T follicular helper cell (primary cell): ENCODE measurements at places on chromosomes 4 and X.

- peak; percentile 46 for DNase-seq
These were observed 23.5 kb downstream of the TLR10 start for GRCh38 chr4:38759113-38759789.

- no peak for DNase-seq
These were observed 37.1 kb upstream of the SETD7 start for GRCh38 chr4:139593091-139593564.

GRCh38 chrX:134725103-134725690 is 66.9 kb upstream of the PLAC1 start:
- no peak for DNase-seq

DNA sequence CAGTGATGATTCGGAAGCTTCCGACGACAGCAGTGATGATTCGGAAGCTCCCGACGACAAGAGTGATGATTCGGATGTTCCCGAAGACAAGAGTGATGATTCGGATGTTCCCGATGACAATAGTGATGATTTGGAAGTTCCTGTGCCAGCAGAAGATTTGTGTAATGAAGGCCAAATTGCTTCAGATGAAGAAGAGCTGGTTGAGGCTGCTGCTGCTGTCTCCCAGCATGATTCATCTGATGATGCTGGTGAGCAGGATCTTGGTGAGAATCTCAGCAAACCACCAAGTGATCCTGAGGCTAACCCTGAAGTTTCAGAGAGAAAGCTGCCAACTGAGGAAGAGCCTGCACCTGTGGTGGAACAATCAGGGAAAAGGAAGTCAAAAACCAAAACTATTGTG is 14.2 kb downstream of the CXCR3 start:
- DNase-seq, result no peak

- no peak for DNase-seq
These were observed 60.9 kb upstream of the IL13RA1 start for GRCh38 chrX:118666521-118666920.

DNA sequence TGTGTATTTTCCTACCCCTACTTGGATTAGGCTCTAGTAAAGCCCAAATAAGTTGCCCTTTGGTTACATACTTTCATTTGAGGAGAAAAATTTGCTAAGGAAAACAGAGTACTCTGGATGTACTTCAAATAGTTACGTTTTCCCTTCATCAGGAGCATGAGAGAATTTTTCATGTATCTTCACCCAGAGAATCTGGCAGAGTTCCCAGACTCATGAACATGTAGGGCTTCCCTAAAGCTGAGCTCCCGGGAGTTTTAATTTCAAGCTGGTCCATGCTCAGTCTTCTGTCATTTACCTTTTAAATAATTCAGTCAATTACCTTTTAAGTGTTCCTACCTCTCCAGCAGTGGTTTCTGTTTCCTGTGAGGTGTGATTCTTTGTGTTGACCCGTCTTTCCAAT is 367.5 kb upstream of the GRID2 start:
- no peak for DNase-seq

GRCh38 chr4:6694177-6694901 is 661 bp downstream of the S100P start:
- DNase-seq, result no peak

DNA sequence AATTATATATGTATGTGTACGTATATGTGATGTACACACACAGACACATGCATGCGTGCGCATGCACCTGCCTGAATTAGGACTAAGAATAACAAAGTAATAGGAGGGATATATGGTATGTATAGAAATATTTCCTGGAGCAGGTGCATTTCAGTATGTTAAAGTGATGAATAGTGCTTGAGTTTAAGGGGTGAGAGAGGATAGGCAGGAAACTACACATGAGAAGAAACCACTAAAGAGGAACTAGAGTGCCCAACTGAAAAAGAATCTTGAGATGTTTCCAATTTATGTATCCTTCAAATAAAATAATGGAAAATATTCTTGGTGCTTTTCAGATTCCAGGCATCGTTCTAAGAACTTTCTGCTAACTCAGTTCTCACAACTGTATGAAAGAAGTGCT is 52.6 kb upstream of the UNC5C start:
- no peak for DNase-seq

DNA sequence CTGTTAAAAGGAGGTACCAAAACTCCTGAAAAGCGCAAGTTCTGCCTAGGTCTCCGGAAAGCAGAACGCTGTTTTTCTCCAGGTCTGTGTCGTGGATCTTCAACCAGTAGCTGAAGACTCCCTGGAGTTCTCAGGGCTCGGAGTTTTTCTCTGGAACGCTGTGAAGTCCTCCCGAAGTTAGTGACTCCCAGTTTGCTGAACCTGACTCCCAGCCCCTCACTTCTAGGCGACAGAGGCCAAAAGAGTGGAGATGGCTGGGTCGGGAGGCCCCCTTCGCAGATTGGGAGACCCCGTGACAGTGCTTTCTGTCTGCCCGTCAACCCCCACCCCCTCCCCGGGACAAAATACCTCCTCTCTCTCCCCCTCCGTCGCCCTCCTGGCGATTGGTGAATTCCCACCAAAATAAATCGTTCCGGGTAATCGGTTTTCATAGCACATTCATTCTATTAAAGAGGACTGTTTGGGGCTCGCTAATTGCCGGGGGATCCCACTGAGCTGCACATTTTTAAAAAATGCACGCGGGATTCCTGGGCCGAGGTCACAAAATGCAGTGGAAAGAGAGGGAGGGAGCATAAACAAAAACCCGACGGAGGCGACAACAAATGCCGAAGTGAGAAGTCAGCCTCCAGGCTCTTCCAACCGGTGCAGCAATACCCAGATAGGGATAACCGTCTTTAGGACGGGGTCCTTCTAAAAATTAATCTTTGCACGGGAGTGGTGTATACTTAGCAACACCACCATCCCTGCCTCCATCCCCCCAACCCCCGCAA is 4.0 kb upstream of the MSX1 start:
- DNase-seq, result no peak

DNA sequence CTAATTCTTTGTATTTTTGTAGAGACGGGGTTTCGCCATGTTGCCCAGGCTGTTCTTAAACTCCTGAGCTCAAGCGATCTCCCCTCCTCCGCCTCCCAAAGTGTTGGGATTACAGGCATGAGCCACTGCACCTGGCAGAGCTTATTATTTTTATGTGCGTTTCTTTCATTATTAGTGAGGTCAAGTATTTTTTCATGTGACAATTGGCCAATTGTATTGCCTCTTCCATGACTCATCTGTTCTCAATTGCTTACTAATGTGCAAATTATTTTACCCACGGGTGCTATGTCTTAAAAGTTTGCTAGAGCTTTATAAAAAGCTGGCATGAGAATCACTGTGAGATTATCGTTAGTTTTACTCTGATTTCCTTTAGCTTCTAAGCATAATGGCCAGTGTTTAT is 13.0 kb upstream of the ARX start:
- DNase-seq, result no peak

- DNase-seq, result no peak
These were observed 56.7 kb downstream of the HTRA3 start for GRCh38 chr4:8326206-8326605.

GRCh38 chr4:77721073-77721472 is 98.1 kb downstream of the CNOT6L start:
- DNase-seq, result no peak

DNA sequence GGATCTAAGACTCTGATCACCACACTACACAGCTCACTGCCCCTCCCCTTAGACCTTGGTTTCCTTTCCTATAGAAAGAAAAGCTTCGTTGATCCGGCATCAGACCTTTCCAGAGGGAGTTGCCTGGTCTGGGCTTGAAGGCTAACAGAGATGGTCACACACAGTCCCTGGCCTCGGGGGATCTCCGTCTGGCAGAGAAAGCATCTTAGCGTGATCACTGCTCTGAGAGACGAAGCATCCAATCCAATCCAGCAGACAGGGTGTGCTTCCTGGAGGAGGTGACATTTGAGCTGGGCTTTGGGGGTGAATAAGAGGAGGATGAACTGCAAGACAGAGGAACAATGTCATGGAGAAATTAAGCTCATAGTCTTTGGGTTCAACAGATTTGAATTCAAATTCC is 49.5 kb downstream of the HTRA3 start:
- DNase-seq, result no peak
